ENCODE measurements at places on chromosomes 1 and 21. TPM values are rescaled to one million over a fixed set of nuclear protein-coding genes. Genes with fewer than 3 reads are reported as not detected.

DNA sequence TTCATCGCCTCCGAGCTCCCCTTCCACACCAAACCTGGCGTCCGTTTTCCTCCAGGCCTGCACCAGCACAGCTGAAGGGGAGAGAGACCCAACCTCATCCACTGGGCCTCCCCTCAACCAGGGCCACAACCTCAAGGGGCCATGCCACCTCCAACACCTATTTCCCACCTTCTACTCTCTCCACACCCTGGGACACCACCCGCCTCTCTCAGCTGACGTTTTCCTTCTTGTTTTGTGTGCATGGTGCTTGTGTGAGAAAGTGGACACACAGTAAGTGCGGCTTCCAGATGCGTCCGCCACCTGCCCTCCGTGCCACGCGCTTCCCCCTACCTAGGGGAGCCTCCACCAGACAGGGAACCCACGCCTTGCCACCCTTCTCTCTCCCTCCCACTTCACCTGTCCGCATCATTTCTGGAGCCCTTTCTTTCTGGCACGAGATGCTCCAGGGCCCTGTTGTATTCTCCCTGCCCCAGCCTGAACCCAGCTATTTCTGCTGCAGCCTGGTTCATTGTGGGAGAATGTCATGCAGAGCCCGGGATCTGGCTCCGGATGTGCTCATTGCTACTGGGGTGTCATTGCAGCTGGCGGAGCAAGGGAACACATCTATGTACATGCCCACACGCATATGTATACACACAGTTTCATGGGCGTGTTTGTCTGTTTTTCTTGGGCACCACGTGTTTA, 1.3 kb upstream of the GNB1 start:
- peak overlapping the region; percentile 82 for H3K4me3 ChIP-seq

DNA sequence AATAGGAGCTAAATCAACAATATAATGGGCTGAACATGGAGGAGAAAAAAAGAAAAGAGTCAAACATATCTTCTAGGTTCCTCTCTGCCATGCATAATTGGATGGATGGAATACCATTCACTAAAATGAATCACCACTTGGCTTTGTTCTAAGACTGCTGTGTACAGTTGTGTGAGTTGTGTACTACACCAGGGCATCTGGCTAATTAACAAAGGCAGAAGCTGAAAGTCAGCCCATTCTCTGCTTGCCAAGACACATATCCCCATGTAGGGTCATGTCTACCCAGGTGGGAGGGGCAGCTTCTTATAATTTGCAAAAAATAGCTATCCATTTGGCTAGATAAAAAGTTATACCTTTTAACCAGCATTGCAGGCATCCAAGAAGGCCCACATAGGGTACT, 21.0 kb downstream of the JUN start:
- no peaks in the 10 kb centered on the region for H3K4me1 ChIP-seq
- H3K36me3 ChIP-seq: no peaks in the 10 kb centered on the region
- H3K27ac ChIP-seq: no peak overlapping the region
- peaks cover 9% of the 10 kb centered on the region for H3K27me3 ChIP-seq

- peaks cover 13% of the 10 kb centered on the region for H3K4me1 ChIP-seq
- peak overlapping the region; percentile 80 for H3K4me3 ChIP-seq
- peaks cover 4% of the 10 kb centered on the region for H3K36me3 ChIP-seq
These were observed 492 bp upstream of the COLGALT2 start for GRCh38 chr1:184037849-184038591.

The THEM5 gene
- total RNA-seq: not detected

The GNAT2 gene
- 0.91 TPM for total RNA-seq

The AQP10 gene
- total RNA-seq: not detected

The HNRNPR gene
- total RNA-seq: 207 TPM

The WDR77 gene
- 79.7 TPM for total RNA-seq

Measured in activated naive CD8-positive, alpha-beta T cell treated with anti-CD3 and anti-CD28 coated beads for 36 hours (primary cell).